Hepatocyte (in vitro differentiated cells): ENCODE measurements at places on chromosomes 4 and X. TPM values are rescaled to one million over a fixed set of nuclear protein-coding genes. Genes with fewer than 3 reads are reported as not detected.

The MAP9 gene
- total RNA-seq = 26.7 and 28.7 TPM in 2 replicates

The GRIA3 gene
- total RNA-seq = 2.9 TPM in 2 replicates

The ALG13 gene
- total RNA-seq = 72.2 and 77.4 TPM in 2 replicates

The SORCS2 gene
- total RNA-seq = 1.6 and 2.4 TPM in 2 replicates

The USP26 gene
- total RNA-seq = 0.07 TPM in 1 of 2 replicates, not detected in the other

The HAUS3 gene
- total RNA-seq = 9.8 and 13.4 TPM in 2 replicates

The GAGE13 gene
- not detected in 2 replicates for total RNA-seq

The STARD8 gene
- total RNA-seq = 3.2 and 3.3 TPM in 2 replicates

The BEND4 gene
- 0.10 and 0.24 TPM in 2 replicates for total RNA-seq

The COQ2 gene
- total RNA-seq = 13.4 and 15.3 TPM in 2 replicates

The TRIM60 gene
- total RNA-seq = not detected in 2 replicates

The ZMAT1 gene
- total RNA-seq = 2.5 and 4.1 TPM in 2 replicates

The RENBP gene
- total RNA-seq = 22.2 and 22.8 TPM in 2 replicates

The TMSB15A gene
- total RNA-seq = 45.4 and 55.3 TPM in 2 replicates

The FABP2 gene
- total RNA-seq = 6.3 and 10.7 TPM in 2 replicates

The SCML1 gene
- total RNA-seq = 21.8 and 23.7 TPM in 2 replicates

The RNF150 gene
- 8.1 and 9.2 TPM in 2 replicates for total RNA-seq

The TMEM255A gene
- total RNA-seq = 0.44 and 0.77 TPM in 2 replicates
